ENCODE measurements at places on chromosomes 3 and 15.

DNA sequence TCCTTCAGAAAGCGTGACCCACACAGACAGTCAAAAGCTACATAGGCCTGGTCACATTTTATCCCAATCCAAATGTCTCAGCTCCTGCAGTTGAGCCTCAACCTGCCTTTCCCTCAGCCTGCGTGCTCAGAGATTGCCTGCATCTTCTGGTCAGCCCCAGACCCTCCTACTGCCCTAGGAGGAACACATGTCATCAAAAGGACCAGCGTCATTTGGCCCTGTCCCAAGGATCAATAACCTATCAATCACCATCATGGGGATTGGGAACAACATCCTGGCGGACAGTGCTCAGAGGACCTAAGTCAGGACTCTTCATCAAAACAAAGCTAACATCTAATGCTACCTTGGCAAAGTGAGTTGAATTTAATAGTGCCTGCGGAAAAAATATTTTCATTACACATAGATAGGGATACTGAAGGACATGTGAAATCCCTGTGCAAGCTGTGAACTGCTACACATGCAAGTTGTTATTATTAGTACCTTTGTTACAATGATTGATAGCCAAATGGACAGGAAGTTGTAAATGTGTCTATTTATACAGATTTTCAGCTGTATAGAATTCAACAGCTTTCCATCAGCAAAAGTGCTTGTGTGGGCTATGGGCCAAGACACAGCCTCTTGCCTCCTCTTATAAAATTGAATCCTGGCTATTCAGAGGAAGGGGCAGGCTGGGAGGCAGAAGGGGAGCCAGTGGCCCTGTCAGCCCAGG lies 47.7 kb downstream of the UMPS start:
- DNase-seq, result no peak

GRCh38 chr3:171480526-171480925 lies 20.3 kb upstream of the TNIK start:
- DNase-seq, result no peak

GRCh38 chr15:83102346-83102745 lies 5.1 kb upstream of the TM6SF1 start:
- DNase-seq, result no peak

DNA sequence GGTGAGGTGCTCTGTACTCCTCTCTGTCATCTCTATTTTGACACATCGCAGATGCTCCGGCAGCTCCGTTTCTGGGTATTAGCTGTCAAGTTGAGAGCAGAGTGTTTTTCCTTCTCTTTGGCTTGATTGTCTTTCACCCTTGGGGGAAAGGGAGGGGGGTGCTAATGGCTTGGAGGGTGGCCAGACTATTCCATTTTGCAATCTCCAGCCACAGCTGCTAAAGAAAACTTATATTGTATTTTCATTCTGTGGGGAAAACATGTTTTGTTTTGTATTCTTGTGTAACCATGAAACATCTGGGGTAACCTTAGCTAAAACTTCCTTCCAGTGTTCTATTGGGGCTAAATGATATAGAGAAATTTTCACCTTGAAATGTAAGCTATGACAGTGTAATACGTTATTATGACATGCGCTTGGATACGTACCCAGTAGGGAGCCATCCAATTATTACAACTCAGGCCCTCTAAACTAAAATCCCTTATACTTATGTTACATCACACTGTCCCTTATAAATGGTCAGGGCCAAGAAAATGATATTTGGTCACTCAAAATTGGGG lies 14.0 kb upstream of the LARP6 start:
- DNase-seq, result no peak

GRCh38 chr3:98732286-98733052 lies 30.7 kb upstream of the ST3GAL6 start:
- peak; percentile 32 for DNase-seq

Data from NCI-H510A (cell line).